ENCODE measurements at places on chromosomes 2 and 18.
A peak's percentile ranks its signal among the peaks of the same experiment; 100 is the strongest.

- no peak for DNase-seq
These were observed 542.3 kb upstream of the VWC2L start for GRCh38 chr2:213868526-213868925.

GRCh38 chr2:207239754-207240494 lies 74.2 kb upstream of the KLF7 start:
- no peak for DNase-seq

- no peak for DNase-seq
These were observed 334.3 kb downstream of the FIGN start for GRCh38 chr2:163401481-163401880.

DNA sequence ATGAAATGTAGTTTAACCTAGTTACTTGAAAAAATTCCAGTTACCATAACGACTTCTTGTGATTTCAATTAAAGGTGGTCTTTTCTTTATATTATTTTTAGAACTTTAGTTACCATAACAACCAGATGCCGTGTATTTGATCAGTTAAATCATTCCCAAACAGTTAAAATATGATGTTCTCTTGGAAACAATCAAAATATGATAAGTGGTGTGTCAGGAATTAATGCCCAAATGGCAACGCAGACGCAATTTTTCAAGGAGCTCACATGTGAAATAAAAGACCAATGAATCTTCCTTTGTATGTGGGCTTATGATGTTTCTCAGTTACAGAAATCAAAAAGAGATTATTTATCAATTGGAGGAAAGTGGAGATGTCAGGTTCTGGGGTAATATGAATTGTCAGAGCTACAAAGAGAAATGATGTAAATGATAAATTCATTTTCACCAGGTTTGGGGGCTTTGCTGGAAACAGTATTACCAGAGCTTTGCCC lies 189.1 kb upstream of the PARD3B start:
- DNase-seq, result no peak

DNA sequence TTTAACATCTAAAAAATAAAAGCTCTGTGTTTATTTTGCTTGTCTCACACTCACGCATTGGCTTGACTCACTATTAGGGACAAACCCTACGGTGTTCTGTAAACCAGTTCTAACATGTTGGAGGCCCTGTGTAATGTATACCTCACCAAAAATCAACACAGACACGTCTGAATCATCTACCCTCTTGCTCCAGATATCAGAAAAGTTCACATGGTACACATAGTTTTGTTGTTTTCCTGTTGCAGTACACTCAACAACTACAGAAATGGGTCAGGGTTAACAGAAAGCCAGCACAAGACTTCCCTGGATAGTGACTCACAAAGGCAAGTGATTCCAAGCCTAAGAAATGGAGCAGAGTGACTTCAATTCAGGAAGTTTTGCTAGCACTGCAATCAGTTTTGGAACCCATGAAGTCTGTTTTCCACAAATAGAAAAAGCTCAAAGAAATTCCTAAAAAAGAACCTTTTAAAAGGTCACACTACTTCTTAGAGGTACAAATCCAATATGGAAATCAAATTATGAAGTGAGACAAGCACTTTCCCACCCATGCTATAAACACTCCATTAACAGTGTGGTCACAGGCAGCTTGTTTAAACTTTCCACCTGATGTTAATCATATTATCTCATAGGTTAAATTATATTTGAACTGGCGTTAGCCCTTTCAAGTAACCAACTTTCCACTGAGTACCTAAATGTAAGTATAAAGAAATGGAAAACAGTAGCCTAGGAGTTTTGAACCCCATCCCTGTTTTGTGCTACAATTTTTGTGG lies 87.4 kb downstream of the GAREM1 start:
- DNase-seq, result no peak

GRCh38 chr2:241953324-241953928 lies 83.9 kb downstream of the RTP5 start:
- no peak for DNase-seq

DNA sequence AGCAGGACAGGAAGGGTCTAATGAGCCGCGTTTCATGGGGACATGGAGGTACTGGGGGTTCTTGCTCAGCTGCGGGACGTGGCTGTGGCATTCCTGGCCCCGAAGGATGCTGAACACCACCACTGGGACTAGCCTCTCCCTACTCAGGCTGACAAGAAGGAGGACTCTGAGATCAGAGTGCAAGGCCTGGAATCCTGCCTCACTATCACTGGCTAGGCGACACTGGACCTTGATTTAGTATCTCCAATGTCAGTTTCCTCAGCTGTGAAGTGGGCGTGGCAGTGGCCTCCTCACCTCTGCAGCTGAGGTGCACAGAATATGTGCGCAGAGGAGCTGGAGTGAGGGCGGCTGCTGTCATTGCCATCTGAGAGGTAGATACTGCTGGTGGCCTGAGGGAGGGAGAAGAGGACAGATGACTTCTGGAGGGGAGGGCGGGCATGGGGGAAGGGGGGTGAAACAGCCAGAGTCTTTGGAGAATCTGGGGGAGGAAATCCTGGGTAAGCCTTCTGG lies 157.8 kb upstream of the CAPN13 start:
- no peak for DNase-seq

DNA sequence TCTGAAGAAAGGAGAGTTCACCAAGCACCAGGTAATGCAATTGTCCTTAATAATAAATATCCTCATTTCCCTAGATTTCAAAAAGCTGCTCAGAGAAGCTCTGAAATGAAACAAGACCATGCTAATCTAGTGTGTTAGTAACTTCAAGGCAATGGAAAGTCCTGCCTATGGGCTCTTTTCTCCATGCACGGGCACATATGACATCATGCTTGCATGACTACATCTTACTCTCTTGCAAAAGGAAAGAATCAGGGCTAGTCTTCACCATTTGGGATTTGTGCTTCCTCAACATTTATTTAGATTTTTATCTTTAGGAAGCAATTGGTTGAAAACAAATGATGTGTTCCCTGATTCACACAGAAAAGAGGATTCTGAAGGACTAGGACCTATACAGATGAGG lies 204.0 kb upstream of the POU3F3 start:
- DNase-seq, result no peak

DNA sequence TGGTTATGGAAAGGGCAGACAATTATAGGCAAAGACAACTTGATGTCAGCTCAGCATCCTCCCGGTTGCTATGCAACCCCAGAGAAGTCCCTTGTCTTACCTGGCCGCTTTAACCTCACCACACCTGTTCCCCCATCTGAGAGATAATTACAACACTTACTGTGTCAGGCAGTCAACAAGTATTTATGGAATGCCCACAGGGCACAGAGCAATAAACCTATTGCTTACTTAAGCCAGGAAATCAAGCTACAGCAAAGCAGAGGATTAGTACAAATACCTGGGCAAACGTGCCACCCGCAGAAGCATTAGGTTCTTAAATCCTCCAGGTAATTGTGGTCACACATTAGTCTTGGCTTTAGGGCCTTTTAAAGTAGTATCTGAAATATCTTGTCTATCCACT lies 320.4 kb upstream of the REV1 start:
- no peak for DNase-seq

- DNase-seq, result no peak
These were observed 273.0 kb downstream of the PDE11A start for GRCh38 chr2:177799531-177799930.

GRCh38 chr2:226978300-226978699 lies 142.4 kb downstream of the RHBDD1 start:
- DNase-seq, result no peak

DNA sequence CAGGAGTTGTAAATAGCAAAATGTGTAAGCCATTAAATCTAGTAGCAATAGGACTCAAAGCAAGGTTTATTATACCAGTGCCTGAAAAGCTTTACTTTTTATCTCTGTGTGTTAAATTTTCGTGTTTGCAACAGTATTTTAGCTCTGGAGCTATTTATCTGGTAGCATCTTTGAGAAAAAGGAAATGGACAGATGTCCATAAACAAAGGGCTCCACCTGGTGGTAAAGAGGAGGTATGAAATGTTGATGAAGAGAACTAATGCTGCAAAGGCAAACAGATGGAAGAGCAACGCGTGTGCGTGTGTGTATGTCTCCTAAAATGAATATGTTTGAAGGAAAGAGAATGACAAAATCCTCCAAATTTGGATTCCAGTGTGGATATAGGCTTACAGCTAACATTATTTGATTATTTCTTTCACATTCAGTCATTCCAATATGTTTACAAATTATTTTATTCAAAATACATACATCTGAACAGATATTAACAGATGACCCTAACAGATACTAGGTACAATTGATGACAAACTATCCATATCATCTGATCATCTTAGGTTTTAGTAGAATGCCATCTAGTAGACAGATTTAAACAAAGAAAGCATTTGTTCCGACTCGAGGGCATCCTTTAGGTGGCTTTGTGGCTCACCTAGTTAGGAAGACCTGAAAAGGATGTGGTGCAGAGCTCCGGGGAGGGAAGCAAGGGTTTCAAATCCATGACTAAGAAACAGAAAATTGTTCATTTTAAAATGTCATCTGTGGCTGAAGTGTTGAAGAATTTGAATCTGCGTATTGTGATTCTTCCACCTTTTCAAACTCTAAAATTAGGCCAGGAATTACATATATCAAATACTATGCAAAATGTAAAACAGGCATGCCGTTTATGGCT lies 383.3 kb downstream of the MTX2 start:
- DNase-seq, result peak; percentile 36

GRCh38 chr2:200757399-200757798 lies 54.3 kb upstream of the BZW1 start:
- DNase-seq, result no peak

DNA sequence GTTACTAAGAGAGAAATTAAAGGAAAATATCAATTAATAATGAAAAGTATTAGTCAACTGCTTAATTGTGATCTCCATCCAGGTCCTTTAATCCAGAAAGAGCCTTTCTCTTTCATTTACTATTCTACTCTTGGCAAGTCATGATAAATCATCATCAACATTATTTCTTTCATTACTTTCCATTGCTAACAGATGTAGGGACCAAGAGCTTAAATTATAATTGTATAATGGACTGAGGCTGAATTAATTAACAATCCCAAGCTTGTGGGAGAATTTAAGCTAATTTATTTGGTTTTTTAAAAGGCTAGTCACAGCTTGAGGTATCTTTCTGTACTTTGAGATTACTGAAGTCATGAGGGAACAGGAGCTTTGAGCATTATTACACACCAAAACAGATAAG lies 223.9 kb downstream of the ERBB4 start:
- no peak for DNase-seq

GRCh38 chr18:8603663-8604520 lies 5.3 kb upstream of the RAB12 start:
- no peak for DNase-seq

DNA sequence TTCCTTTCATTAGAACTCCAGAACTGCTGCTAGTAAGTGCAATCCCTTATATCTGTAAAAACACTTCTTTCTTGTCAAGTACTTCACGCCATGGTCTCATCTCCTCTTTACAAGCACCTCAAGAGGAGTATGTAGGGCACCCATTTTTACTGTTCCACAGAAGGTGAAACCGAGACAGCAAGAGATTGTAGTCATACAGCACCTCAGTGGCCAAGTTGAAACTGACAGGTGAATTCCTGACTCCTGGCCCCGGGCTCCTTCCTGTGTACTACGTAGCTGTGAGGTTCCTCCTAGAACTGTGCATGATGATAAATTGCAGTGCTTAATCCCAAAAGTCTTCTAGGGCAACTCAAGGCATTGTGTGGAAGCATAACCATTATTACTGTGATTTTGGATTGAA lies 131.5 kb upstream of the MEIS1 start:
- DNase-seq, result no peak

GRCh38 chr2:24429197-24430074 lies 61.6 kb upstream of the NCOA1 start:
- DNase-seq, result no peak

DNA sequence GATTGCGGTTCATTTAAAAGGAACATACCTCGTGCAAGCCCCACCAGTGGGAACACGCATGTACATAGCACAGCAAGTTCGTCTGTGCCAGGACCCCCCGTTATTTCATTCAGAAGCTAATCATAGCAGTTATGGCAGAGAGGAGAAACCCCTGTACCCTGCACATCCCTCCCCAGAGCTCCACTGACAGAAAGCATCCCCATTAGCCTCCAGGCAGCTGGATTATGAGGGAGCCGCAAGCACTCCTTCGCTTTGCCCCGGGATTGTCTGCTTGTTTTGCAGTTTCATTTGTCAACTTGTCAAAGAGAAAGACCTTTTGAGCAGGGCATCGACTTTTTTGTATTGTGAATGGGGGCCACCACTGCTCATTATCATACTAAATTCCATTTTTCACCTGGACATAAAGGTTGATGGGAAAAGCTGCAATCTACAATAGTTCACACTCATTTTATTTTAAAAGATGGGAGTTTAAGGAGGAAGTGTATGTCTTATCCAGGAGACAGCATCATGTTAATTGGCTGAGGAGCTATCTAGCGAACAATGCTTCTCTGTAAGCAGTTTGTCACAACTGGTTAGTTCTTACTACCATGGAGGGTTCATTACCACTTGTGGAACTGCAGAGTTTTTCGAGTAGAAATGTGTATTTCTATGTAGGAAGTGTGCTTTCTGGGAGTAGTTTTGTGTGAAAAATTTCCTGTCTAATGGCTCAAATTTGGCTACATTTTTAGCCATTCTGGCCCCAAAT lies 255.3 kb downstream of the THSD7B start:
- DNase-seq, result no peak
